ENCODE measurements at places on chromosomes 1 and 21.

GRCh38 chr1:72434070-72434469, 151.7 kb upstream of the NEGR1 start:
- DNase-seq, result no peak

DNA sequence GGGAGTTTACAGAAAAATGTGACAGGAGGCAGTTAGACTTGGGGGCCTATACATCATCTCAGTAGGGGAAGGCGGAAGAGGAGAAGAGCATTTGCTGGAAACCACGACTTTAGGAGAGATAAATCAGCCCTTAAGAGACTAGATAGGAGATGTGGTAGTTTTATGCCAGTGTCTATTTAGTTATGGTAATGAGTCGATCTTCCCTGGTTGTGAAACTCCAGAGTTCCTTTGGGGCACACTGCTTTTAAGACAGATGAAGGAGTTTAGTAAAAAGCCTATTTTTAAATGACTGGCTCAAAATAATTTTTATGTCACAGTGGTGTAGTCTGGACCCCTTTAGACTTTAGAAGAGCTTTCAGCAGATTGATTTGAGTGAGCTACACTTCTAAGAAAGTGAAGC, 7.8 kb downstream of the PGM1 start:
- no peak for DNase-seq

- no peak for DNase-seq
Observed at GRCh38 chr1:221435504-221435904, 306.4 kb downstream of the DUSP10 start.

GRCh38 chr1:35622510-35623178, 18.7 kb downstream of the PSMB2 start:
- no peak for DNase-seq

DNA sequence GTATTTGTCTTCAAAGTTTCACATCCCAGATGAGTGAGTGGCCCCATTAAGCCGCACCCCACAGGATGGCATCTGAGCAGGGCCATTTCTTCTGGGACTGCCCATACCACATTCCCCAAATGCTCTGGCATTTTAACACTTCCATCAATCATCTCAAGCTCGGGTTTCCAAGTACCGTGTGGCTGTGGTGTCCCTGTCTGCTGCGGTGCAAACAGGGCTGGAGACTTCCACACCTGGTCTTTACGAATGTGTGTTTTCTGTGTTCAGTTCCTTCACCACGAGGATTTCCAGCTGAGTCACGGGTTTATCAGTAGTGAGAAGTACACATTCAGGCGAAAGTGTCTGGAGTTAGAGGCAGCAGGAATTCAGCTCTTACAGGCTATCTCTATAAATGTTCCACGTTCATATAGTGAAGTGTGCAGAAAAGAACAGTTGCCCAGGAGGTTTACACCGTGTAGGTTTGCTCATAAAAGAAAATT, 195.2 kb downstream of the RHOU start:
- no peak for DNase-seq

GRCh38 chr21:35350965-35351364, 301.9 kb upstream of the RUNX1 start:
- DNase-seq, result no peak

GRCh38 chr1:51237351-51238033, 1.4 kb downstream of the RNF11 start:
- DNase-seq, result no peak

- DNase-seq, result no peak
Observed at GRCh38 chr1:177281901-177282300, 111.1 kb downstream of the BRINP2 start.

- no peak for DNase-seq
Observed at GRCh38 chr1:203742436-203742835, 22.5 kb upstream of the LAX1 start.

DNA sequence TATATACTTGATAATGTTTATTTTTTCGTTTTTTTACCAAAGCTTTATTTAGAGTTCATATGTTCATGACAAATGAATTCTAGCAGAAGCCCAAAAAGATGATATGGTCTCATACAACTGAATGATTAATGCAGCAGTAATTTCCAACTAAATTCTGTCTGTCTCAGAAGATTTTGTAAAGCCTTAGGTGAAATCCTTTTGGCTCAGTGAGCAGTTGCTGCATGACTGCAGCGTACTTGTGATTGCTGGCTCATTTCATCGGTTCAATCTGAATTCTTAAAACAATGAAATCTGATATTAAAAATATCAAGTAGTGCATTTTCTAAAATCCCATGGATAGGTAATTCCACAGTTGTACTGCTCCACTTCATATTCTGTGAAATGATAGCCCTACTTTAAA, 73.2 kb downstream of the AK5 start:
- DNase-seq, result no peak

GRCh38 chr1:94621395-94621794, 79.8 kb upstream of the F3 start:
- no peak for DNase-seq

- no peak for DNase-seq
Observed at GRCh38 chr1:94512816-94513215, 28.7 kb downstream of the F3 start.

- DNase-seq, result no peak
Observed at GRCh38 chr1:199522338-199522737, 505.2 kb upstream of the NR5A2 start.

GRCh38 chr1:19643602-19644394, at the start of gene NBL1:
TSS of gene NBL1 (plus strand) at chr1:19644311. CDS start at chr1:19655031, 10,720 bp downstream.
- peak; percentile 64 for DNase-seq

- no peak for DNase-seq
Observed at GRCh38 chr1:157176591-157177121, 38.5 kb upstream of the ETV3 start.

DNA sequence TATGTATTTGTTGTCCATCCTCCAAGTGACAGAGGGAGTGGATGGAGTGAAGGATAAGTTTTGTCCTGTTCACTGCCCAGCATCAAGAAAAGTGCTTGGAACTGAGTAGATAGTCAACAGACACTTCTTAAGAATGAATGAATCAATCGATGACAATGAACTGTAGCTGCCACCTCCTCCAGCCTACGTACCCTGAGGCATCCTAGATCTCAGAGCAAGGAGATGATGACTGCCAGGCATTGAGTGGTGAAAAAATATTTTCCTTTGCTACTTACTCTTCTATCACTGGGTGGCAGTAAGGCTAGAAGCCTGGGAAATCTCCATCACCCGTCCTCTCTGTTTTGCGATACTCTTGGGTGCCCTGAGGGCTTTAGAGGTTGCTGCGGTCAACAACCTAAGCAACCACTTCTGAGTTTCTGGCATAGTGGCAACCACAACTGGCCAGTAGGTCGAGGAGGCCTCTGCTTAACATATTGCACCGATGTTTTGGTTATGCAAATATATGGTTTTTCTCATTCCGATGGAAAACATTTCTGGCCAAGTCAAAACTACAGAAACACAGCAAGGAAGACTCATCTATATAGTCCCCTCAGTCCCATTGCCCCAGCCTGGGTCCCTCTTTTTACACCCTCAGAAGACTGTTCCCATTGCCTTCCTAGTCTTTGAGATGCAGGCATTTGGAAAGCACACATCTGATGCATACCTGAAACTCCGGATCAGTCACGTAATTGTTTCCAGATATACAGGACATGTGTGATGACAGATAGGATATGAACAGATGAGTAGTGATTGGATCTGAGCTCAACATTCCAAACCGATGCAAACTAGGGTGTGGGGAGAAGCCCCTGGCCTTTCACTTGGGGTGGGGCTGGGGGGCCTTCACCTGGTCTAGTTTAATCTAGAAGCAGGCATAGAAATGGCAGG, 136.8 kb downstream of the RUNX1 start:
- no peak for DNase-seq

- DNase-seq, result no peak
Observed at GRCh38 chr1:160061369-160062229, 8.4 kb downstream of the KCNJ10 start.

- DNase-seq, result no peak
Observed at GRCh38 chr1:9737671-9738070, 86.1 kb downstream of the CLSTN1 start.

- DNase-seq, result no peak
Observed at GRCh38 chr1:159090286-159091179, 14.0 kb upstream of the AIM2 start.

- DNase-seq, result peak; percentile 28
Observed at GRCh38 chr1:39098546-39099250, 72.5 kb downstream of the NDUFS5 start.
